NCI-H345 (cell line): ENCODE measurements at places on chromosomes 3 and 15.

DNA sequence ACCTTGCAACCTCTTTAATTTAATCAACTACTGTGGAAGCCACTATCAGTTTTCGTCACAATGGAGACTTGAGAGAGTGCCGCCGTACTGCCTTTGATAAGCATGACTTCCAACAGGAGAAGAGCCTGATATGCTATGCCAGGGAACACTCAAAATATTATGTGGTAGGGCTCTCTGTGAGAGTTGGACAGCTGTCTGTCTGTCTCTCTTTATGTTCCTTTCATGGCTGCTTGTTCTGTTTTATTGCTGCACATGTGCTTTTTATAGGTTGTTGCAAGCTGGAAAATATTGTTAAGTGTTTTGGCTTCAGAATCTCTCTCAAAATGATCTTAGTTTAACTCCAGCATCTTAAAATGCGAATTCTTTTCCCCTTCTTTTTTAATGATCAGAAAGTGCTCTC lies 249.4 kb upstream of the RARB start:
- no peak for DNase-seq

GRCh38 chr3:66656609-66657008 lies 155.8 kb upstream of the LRIG1 start:
- DNase-seq = no peak

DNA sequence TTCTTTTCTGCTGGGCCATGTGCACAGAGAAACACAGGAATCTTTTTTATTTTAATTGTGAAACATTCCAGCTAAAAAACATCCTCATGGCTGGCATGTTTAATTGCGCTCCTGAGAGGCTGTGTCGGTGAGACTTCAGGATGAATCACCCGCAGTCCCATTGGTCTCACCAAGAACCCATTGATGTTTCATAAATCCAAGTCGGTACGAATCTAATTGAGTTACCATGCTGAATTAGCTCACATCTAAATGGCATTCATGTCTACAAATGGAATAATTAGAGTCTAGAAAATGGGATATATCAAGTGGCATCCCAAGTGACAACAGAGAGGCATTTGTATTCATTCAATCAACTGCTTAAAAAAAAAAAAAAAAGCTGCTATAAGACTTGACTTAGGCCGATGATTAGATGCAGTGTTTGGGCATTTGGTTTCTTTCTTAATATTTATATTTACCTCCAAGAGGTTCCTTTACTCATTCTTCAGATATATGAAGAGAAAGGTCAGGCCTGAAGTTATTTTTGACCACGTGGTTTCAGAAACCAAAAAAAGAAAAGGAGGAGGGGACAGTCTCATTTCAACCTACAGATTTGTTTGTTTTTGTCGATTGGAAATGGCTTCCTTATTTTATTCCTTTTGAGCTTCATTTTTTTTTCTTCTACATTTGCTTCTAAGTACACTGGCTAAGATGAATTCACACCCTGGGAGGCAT lies 79.1 kb upstream of the FOXB1 start:
- DNase-seq = no peak

DNA sequence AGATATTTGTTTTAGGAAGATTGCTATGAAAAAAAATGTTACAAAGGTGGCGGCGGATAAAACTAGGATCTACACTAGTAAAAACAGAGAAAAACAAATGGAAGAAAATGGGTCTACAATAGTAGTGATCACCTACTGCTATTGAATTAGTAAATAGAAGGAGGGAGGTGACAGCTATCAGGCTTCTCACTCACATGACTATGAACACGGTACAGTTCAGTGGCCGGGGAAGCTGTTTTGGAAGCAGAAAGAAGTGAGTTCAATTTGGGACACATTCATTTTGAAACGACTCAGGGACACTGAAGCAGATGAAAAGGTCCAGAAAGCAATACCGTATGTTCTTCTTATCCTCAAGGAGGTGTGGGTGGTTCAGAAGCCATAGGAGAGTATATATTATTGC lies 138.3 kb downstream of the GSK3B start:
- DNase-seq = no peak

GRCh38 chr3:100277255-100277800 lies 16.5 kb downstream of the TBC1D23 start:
- peak; percentile 48 for DNase-seq
